ENCODE measurements at places on chromosomes 7 and 10.

DNA sequence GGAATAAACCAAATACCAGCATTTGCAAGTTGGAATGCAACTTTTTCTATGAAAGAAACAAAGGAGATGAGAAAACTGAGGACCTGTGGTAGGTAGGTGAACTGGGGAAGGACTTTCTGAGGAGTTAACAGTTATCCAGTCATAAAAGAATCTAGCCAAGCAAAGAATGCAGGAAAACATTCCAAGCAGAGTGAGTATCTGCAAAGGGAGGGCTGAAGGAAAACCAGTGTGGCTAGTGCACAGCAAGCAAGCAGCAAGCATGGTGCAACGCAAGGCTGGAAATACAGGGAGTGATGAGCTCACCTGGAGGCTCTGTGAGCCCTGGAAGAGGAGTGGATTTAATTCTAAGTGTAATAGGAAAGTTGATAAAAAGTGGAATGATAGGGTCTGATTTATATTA is 44.0 kb downstream of the RTKN2 start:
- no peak for DNase-seq

DNA sequence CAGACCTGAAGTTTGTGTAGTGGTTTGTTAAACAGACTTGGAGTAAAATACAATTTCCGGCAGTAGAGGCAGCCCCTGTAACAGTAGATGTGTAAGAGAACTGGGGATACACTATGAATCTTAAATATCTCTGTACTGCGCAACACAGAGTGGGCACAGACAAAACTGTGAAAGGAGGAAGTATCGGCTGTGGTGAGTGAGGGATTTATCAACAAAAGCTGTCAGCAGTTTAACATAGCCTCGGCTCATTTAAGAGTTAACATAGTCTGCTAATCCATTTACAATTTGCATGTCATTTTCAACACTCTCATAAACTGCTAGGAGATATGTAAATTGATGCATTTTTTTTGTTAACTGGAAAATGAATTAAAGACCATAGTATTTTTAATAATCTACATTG is 225.2 kb downstream of the ZWINT start:
- no peak for DNase-seq

DNA sequence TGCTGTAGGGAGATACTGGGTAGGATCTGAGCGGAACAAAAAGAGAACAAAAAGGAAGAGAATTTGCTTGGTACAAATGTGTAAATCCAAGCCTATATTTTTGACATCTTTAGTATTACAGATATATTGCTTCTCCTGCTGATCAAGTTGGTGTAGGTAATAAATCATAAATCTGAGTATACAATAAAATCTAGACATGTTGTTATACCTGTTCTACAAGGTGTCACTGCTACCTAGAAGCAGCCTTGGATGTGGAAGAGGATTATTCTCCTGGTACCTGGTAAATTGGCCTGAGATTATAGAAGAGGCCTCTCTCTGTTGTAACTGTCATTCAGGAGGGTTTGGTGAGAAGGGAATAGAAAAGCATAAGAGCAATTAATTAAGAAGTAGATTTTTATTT is 89.9 kb upstream of the LSM8 start:
- no peak for DNase-seq

- DNase-seq: no peak
These were observed 138.1 kb upstream of the EFCAB10 start for GRCh38 chr7:105719395-105719794.

DNA sequence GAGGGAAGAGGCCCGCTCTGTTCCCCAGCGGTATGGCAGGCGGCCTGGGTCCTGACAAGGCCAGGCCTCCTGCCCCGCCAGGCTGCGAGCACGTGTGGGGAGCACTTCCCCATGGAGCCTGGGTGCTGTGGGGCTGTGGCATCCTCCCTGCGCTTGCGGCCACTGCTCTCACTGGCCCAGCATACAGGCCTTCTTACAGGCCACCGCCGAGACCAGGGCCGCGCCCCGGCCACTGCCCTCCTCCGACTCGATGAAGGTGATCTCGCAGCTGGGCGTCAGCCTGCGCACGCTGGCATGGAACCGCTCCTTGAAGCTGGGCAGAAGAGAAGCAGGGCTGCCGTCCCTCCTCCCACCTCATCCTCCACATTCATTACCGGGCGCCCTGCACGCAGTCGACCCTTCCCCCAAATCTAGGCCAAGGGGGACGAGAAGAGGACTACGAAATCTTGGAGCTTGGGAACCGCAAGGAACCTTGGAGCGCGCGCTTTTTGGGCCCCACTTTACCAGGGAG is 3.9 kb upstream of the MYL7 start:
- DNase-seq: no peak

DNA sequence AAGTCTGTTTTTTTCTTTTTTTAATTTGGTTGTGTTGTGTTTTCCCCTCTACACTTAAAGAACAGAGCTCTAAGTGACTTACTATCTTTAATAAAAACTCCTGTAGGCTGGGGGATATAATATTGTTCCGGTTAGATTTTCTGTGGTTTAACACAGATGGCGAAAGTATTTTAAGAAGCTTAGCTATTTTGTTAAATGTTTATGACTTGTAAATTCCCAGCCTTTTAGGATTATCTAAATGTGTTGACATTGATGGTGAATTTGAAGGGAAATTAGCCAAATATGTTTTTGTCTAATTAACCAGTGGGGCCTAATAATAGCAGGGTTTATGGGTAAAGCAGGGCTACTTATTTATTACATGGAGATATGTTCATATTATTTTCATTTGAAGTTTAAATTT is 538.5 kb downstream of the INHBA start:
- no peak for DNase-seq

- no peak for DNase-seq
These were observed 145.3 kb upstream of the SVIL start for GRCh38 chr10:29780096-29780495.

GRCh38 chr7:69812756-69813155 is 214.5 kb downstream of the AUTS2 start:
- no peak for DNase-seq

DNA sequence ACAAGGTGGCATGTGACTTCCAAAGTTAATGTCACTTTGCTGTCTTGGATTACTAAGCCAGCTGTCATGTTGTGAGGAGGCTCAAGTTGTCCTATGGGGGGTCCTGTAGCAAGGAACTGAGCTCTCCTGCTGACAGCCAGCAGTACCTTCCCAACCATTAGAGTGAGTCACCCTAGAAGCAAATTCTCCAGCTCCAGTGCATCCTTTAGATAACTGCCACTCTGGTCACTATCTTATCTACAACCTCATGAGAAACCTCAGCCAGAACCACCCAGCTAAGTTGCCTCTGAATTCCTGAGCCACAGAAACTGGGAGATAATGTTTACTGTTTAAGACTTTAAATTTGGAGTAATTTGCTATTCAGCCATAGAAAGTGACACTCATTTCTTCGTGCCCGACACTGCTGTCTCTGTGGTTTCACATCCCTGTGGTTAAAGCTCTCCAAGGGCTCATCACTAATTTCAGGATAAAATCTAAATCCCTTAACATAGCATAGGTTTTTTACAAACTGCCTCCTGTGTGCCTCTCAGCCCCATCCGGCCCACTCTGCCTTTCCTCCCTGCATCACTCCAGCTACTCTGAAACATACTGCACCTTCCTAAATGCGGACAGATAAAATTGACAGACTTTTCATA is 83.5 kb downstream of the PRR15 start:
- no peak for DNase-seq
